Stimulated activated CD4-positive, alpha-beta T cell treated with anti-CD3 and anti-CD28 coated beads, Interleukin-12 subunit alpha, Interleukin-12 subunit beta, amount 100 ng/mL, for 24 hours (primary cell): ENCODE measurements at places on chromosomes 6 and 20.
A peak's percentile ranks its signal among the peaks of the same experiment; 100 is the strongest.

DNA sequence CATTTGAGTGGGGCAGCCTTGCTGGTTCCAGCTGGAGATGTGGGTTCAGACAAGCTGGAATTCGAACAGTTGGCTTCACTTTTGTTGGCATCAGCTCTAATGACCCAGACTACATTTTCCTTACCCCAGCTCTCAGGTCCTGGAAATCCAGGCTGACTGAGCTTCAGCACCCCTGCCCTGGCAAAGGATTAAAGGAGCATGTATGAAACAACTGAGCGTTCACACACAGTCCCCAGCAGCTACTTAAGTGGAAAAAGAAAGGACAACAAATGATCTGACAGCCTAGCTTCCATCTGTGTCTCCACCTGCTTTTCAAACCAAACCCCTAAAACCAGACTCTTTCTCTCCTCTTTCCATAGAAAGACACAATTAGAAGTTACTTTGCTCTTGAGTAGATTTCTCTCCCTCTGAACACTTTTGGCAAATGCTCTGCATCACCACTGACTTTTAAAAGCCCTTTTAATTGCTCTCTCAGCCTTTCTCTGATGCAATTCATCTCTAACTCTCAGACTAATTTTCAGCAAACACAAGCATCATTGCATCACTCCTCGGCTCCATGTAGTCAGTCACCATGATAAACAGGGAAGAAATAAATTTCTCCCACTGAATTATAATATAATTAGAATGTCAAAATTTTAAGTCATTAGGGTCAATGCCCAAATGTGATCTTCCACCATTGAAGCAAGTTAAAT, 28.1 kb downstream of the ROS1 start:
- no peak for DNase-seq

DNA sequence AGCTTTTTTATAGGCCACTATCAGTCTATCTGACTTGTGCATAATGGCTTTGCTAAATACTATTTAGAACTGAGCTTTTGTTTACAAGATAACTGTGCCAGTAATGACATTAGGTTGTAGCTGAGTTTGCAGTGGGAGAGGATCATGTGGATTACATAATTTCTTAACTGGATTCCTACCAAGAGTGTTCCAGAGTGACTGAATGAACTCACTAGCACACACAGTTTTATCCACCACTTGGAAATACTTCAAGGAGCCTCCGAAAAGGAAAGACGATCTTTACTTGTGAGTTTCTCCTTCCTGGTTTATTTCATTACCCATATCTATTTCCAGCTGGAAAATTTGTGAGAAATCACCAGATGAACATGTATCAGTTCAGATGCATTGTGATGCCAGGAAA, 10.9 kb upstream of the SYNE1 start:
- DNase-seq: no peak

GRCh38 chr6:119895626-119896025, 546.1 kb upstream of the MAN1A1 start:
- no peak for DNase-seq

- peak; percentile 6 for DNase-seq
These were observed 702 bp downstream of the ETV7 start for GRCh38 chr6:36386495-36387439.

- DNase-seq: no peak
These were observed 22.6 kb downstream of the GNL1 start for GRCh38 chr6:30533460-30534294.

DNA sequence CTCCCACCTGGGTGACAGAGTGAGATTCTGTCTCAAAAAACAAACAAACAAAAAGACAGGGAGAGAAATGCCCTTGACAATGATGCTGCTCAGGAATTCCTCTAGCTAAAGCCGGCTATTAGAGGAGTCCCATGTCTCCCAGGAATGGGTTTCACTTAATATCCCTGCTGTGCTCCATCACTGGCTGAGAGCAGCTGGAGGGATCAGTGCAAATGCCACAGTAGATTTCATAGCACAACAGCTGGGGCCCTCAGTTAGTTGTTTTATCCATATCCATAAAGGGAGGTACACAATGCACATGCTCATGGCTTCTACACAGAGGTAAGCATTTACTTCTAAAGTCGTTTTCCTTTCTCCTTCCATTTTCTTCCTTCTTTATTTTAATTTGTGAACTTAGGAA, 742.0 kb upstream of the POU3F2 start:
- no peak for DNase-seq

DNA sequence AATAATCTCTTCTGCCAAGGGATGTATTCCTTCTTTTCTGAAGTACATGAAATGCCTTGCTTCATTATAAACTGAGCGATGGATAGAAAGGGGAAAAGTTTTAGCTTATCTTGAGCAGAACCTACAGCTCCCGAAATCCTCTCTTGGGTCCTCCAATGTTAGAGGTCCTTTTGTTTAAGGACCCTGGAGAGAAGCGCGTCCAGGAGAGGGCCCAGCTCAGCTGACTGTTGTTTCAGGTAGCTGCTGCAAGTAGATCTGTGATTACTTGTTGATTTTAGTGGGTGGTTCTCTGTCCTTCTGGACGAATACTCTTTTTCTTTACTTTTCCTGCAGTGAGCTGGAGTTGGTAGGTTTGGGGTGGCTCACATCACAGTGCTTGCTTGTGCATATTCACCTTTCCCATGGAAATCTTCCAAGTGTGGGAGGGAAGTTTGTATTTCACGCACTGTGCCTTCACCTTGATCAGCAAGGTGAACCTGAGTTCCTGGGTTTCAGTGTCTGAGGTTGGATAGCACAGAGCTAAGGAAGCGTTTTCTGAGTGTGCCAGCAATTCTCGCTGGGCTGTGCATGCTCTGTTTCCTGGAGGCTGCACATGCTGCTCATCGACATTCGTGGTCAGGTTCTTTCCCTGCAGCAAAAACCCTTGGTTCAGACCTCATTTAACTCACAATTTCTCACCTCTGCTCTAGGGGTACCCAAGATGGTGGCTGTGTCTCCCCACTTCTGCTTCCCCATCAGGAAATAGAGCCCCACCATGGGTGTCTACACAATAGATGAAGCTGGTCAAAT, 176.3 kb downstream of the JARID2 start:
- no peak for DNase-seq

GRCh38 chr20:54199721-54200176, 8.1 kb upstream of the PFDN4 start:
- peak; percentile 66 for DNase-seq

GRCh38 chr6:50831186-50831585, 12.5 kb downstream of the TFAP2B start:
- DNase-seq: no peak

DNA sequence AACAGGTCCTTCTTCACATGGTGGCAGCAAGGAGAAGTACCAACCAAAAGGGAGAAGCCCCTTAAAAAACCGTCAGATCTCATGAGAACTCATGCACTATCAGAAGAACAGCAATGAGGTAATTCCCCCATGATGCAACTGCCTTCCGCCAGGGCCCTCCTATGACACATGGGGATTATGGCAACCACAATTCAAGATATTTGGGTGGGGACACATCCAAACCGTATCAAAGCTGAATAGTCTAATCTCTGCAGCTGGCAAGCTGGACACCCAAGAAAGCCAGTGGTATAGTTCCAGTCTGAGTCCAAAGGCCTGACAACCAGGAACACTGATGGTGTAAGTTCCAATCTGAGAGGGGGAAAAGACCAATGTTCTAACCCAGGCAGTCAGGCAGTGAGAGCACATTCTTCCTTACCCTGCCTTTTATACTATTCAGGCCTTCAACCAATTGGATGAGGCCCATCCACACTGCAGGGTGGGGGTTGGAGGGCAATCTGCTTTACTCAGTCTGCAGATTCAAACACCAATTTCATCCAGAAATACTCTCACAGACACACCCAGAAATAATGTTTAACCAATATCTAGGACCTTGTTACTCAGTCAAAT, 17.9 kb upstream of the CNKSR3 start:
- no peak for DNase-seq

DNA sequence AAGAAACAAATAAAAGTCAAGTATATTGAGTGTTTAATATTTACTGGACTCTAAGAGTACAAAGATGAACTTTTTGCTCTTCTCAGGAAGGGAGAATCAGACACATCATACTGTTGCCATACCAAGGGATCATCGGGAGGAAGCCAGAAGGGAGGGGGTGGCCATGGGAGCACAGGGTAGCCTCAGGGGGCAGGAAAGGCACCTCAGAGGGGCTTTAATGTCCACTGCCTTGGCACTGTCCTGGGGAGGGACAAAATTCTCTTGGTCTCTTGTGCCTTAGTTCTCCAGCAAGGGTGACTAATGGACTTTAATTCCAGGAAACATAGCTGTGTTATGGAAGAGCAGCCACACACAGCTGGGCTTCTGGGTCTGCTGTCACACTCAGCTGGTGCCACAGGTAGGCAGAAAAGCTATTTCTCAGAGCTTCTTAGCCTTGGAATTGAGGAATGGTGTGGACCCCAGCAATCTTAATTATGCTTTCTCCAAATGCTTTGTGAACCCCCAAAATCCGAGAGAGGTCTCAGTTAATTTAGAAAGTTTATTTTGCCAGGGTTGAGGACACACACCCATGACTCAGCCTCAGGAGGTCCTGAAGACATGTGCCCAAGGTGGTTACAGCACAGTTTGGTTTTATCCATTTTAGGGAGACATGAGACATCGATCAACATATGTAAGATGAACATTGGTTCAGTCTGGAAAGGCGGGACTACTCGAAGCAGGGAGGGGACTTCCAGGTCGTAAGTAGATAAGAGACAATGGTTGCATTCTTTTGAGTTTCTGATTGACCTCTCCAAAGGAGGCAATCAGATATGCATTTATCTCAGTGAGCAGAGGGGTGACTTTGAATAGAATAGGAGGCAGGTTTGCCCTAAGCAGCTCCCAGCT, 53.2 kb downstream of the MRAP2 start:
- no peak for DNase-seq

DNA sequence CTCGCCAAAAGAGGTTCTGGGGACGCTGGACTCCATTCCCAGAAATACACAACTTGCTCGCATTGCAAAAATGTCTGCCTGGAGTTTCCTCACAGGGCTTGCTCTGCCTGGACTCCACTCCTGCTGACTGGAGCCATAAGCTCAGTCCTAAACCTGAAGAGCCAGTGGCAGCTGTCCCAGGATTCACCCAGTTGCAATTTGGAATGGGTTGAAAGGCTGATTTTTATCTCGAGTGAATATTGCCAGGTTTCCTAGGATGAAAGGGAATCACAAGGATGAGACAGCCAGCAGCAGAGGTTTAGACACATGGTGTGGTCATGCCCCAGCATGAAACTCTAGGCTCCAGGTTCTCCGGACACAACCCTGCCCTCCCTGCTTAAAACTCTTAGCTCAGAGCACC, 223.3 kb downstream of the BMP7 start:
- DNase-seq: no peak

DNA sequence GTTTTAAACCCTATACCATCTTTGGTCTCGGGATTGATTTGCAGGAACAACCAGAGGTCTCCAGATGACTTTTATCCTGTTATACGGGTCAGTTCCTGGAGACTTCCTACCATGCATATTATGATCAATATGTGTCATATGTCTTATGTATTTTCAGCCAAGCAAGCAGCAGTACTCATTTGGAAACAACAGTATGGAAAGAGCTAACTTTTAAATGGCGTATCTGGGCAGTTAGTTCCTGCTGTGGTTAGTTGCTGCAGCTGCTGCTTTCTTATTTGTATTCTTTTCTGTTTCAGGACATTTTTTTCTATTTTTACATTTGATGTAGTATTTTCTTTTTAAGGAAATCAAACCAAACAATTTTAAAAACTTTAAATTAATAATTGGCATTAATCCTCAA, 207.5 kb downstream of the MANEA start:
- no peak for DNase-seq

- no peak for DNase-seq
These were observed 129.0 kb upstream of the FOXQ1 start for GRCh38 chr6:1182722-1183521.

DNA sequence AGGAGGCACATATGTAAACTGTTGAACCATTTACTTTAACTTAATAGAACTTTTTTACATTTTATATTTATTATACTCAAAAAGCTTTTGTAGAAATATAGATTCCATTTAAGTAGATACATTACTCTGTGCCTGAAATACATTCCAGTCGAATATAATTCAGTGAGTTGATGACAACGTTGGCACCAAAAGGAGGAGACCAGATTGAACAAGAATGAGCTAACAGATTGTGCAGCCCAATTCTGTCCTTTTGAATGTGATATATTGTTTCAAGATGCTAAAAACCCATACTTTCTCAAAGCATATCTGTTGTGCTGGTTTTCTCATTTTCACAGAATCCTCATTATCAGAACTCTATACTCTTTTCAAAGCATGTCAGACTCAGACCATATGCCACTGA, 147.4 kb upstream of the SIM1 start:
- DNase-seq: no peak

- no peak for DNase-seq
These were observed 105.9 kb downstream of the LY86 start for GRCh38 chr6:6694368-6694780.

- no peak for DNase-seq
These were observed 8.5 kb upstream of the SLC12A5 start for GRCh38 chr20:46020555-46020954.

DNA sequence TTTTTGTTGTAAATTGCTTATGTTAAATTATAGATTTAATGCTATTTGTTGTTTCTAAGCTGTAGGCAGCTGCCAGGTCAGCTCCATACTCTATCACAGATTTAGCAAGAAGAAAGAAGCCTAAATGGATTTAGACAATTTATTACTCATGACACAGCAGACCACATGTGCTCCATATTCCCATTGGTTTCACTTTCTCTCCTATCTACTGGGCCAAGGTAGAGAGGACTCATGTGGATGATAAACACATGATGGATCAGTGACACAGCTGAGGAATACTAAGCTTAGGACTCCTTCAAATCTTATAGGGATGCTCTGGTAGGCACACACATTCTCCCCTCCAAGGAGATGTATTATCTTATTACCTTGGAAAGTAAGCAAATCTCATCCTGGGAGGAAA, 553.0 kb upstream of the ADGRB3 start:
- no peak for DNase-seq

DNA sequence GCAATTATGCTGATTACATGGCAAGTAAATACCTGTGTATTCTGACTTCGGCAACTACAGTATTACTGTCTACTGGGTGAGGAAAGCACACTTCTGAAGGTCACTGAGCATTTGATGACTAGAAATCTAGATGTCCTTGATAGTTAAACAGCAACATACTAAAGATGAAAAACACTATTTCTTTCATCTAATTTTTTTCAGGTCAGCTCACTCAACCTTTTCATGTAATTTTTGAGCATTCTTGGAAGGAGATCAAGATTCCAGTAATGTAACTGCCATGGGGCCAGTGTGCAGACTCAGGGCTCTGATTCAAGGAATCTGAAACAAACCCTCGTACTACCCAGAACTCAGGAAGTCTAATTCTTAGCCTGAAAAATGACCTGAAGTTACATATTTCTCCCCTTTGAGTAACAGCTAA, 222.6 kb upstream of the TAB2 start:
- DNase-seq: no peak

GRCh38 chr6:2245877-2246863, 765 bp upstream of the GMDS start:
- peak; percentile 19 for DNase-seq
